ENCODE measurements at places on chromosomes 13 and 19. TPM values are rescaled to one million over a fixed set of nuclear protein-coding genes. Genes with fewer than 3 reads are reported as not detected.

EML2 gene
- total RNA-seq: 80.8 TPM

FGF21 gene
- total RNA-seq: not detected

YJU2 gene
- 12.1 TPM for total RNA-seq

KASH5 gene
- total RNA-seq: not detected

ZNF223 gene
- 5.1 TPM for total RNA-seq

COX7A1 gene
- total RNA-seq: 34.2 TPM

ARHGAP33 gene
- total RNA-seq: 5.5 TPM

KLK14 gene
- total RNA-seq: not detected

KLK12 gene
- not detected for total RNA-seq

TBXA2R gene
- 3.0 TPM for total RNA-seq

NRTN gene
- total RNA-seq: 0.07 TPM

NOVA2 gene
- total RNA-seq: 0.20 TPM

BRSK1 gene
- total RNA-seq: 10.8 TPM

CTXN1 gene
- total RNA-seq: 7.4 TPM

FUT1 gene
- total RNA-seq: 0.13 TPM

IGFLR1 gene
- total RNA-seq: 0.73 TPM

All from smooth muscle cell of the pulmonary artery (primary cell).